ENCODE measurements at places on chromosomes 16 and 17.

DNA sequence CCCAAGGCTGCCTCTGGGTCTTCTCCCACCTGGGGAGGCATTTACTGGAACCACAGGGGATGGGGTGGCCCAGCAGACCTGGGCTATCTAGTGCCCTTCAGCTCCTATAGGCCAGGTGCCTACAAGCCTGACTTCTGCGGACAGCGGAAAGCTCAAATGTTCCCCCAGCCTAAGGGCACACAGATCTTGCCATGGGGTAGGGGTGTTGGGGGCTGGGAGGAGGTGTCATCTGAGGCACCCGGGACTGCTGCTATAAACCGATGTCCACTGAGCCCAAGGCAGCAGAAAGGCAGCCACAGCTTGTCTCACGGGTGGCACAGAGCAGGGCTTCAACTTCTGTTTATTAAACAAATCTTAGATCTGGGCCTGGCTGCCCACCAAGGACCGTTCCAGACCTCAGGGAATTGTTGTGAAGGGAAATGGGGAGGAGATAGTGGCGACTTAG, 3.6 kb downstream of the MYO1C start:
- DNase-seq = no peak

GRCh38 chr17:7846063-7846735, 8.7 kb upstream of the TMEM88 start:
- no peak for DNase-seq

- no peak for DNase-seq
These were observed 28.0 kb upstream of the CDH13 start for GRCh38 chr16:82598771-82599170.

DNA sequence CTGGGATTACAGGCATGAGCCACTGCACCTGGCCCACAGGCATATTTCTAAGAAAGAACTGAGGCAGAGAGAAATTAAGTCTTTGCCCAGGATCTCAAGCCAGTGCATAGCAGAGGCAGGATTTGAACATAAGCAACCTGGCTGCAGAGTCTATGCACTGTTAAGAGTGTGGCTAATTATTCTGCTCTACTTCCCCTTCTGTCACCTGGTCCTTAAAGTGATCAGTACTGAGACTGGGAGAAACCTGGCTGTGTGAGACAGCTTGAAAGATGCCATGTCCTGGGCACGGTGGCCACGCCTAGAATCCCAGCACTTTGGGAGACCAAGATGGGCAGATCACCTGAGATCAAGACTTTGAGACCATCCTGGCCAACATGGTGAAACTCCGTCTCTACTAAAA, 58.1 kb downstream of the IQCK start:
- DNase-seq = no peak

DNA sequence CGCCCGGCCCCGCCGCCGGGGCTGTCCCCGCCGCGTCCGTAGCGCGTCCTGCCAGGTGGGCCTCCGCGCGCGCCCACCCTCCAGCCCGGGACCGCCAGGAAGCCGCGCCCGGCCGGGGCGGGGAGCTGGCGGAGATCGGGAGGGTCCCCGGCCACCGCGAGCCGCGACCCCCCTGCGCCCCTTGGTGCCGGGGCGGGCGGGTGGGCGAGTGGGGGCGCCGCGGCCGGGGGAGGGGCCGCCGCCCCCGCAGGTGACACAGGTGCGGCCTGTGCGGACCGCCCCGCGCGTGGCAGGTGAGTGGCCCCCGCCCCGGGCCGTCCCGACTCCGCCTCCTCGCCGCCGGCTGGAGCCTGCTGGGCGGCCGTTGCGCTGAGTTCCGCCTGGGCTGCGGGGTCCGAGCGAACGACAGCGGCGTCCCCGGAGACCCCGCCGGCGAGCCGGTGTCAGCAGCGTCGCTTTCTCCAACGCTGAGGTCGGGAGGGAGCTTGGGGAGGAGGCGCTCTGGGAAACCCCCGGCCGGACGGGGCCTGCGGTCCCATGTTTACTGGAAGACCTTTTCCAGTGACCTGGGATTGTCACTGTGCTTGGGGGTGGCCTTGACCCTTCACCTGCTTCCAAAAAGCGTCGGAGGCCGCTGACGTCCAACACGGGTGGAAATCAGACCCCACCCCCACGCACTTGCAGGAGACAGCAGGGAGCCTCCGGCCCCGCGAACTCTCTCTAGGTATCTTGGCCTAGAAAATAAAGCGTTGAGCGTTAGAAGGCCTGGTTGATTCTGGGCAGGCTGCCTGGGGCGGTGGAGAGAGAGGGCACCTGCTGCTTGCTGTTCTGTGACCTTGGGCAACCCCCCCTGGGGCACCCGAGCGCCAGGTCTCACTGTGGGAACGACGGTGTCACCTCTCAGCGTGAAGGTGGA, 542 bp downstream of the KLHL36 start:
- peak; percentile 66 for DNase-seq
